ENCODE measurements at places on chromosomes 2 and 18. TPM values are rescaled to one million over a fixed set of nuclear protein-coding genes. Genes with fewer than 3 reads are reported as not detected.
A peak's percentile ranks its signal among the peaks of the same experiment; 100 is the strongest.

DNA sequence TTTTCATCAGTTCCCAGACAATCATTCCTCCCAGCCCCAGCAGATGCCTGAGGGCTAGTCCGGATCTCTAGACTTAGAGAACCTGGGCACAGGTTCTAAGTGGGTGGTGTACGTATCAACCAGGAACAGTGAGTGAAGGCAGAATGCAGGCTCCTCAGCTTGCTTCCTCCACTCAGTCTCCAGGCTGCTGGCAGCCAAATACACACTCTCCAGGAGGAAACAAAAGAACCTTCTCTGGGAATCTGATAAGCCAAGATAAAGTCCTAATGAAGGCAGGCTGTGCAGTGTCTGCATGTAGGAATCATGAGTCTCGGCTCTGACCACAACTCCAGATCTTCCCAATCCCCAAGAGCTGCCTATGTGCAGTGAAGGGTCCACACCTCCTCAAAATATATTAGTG is 245.7 kb downstream of the SP3 start:
- DNase-seq = no peak

- no peak for DNase-seq
Observed at GRCh38 chr2:239502430-239503186, 101.8 kb upstream of the HDAC4 start.

- no peak for DNase-seq
Observed at GRCh38 chr2:184938221-184938985, 340.1 kb downstream of the ZNF804A start.

DNA sequence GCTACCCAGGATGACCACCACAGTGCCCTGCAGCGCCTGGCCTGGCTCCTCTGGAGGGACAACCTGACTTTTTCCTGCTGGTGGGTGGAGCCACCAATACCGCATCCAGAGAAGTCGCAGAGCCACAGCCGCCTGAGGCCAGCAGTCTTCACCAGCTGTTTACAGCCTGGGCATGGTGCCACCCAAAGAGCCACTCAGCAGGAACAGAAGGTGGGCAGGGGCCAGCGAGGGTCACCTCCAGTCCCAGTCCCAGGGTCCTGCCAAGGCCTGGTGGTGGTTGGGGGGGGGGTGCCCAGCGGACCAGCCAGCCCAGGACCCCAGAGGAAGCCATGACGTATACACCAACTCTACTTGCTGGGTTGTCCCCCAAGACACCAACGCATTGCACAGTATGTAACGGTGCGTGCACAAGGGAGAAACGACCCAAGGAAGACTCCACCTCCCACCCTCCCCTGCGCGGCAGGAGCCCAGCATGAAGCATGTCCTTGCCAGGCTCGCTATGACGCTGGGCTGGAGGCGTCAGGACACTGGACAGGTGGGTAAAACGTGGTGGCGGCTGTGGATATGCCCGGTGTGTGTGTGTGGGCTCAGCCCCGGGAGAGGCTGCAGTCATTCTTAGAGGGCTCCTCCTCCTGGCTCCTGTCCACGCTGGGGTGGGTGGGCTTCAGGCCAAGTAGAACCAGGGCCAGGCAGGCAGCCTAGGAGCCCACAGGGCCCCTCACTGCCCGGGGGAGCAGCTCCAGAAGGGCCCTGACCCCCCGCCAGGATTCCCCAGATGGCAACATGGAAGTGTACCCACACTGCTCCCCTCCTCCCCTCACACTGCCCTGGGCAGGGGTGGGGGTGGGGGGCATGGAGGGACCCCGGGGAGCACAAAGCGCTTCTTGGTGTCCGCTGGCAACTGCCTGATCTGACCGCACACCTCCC is 49.3 kb downstream of the HS6ST1 start:
- DNase-seq = no peak

- DNase-seq = no peak
Observed at GRCh38 chr2:203714112-203714511, 7.7 kb downstream of the CD28 start.

GRCh38 chr2:231727621-231728020 is 19.3 kb downstream of the PTMA start:
- DNase-seq = no peak

DNA sequence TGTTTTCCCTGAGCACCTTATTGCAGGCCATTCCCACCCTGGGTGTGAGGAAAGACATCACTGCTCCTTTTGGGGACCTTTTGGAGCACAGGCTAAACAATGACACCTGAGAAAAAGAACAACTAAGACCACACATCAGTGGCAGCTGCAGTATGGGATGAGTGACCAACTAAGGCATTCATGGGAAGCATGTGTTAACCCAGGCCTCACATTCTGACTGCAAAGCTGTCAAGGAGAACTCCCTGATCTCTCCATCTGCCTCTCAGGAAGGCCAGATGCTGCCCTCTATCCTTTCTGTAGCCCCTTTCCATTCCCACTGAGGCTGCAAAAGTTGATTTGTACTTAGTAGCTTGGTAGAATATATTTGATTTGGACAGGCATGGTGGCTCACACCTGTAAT is 277.7 kb upstream of the FBXO11 start:
- DNase-seq = no peak

DNA sequence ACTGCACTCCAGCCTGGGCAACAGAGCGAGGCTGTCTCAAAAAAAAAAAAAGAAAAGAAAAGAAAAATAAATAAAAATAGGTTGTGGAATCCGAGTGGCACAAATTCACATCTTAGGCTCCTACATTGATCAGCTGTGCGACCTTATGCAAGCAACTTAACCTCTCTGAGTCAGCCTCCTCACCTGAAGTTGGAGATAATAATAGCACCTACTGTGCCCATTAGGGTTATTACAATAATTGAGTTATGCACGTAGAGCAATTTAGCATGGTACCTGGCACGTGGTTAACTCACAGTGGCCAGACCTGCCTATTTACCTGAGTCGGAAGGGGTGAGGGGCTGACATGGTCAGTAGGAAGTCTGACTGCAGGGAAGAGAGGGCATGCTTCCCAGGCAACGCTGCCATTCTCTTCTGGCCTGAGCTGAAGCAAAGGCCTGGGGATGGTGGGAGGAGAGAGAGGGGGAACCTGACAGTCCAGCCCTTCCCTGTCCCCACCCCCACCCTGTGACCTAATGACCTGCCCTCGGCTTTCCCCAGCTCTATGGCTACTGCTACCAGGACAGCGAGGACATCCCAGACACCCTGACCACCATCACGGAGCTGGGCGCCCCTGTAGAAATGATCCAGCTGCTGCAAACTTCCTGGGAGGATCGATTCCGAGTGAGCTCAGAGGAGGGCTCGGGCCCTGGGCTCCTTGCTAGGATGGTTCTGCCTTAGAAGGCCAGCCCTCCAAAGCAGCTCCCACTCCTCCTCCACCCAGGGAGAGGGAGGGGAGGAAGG is 5.1 kb downstream of the PKDCC start:
- peak; percentile 73 for DNase-seq

DNA sequence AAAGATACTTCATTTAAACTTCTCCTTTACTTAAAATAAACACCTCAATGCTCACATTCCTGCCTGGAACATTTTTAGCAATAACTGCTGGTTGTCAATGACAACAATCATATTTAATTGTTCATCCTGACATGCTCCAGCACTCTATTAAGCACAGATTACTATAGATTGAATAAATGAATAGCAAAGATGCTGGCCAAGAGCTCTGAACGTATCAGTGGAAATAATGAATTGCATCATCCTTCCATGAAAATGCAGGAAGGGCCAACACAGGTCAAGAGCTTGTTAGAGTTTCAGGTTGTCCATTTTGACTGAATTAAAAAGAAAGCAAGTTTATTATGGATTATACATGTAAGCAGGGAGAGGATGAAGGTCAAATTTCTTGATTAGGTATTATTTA is 994.0 kb downstream of the TSN start:
- no peak for DNase-seq

DNA sequence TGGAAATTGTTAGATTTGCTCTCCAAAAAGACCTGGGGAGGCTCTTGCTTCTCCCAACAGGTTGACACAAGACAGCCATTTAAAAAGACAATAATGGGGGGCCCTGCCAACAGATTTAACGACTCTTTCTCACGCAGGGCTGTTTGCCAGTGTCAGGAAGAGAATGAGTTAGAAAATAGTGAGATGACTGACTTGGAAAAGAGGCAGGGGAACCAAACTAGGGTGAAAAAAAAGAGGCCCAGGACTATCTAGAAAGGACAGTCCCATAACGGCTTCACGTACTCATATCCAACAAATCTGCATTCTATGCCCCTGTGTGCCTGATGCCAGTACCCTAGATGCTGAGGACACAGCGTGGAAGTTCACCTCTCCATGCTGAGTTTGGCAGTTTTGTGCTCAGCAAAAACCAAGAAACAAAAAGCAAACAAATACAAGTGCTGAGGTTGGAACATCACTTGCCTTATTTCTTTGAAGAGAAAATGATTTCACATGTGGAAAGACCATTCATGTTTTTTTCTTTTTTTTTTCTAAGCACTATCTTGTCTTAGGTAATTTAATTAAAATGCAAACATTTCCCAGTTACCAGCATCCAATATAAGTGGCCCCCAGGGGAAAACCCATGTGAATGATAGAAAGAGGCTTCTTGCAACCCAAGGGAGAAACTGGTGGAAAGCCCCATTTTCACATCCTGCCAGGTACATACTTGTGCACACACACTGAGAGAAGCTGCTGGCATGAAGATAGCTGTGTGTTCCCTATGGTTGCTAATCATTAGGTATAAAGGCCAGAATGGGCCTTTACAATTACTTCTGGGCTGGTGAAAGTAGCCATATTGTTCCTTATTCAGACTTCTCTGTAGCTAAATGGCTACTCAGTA is 10.6 kb upstream of the WIPF1 start:
- no peak for DNase-seq

DNA sequence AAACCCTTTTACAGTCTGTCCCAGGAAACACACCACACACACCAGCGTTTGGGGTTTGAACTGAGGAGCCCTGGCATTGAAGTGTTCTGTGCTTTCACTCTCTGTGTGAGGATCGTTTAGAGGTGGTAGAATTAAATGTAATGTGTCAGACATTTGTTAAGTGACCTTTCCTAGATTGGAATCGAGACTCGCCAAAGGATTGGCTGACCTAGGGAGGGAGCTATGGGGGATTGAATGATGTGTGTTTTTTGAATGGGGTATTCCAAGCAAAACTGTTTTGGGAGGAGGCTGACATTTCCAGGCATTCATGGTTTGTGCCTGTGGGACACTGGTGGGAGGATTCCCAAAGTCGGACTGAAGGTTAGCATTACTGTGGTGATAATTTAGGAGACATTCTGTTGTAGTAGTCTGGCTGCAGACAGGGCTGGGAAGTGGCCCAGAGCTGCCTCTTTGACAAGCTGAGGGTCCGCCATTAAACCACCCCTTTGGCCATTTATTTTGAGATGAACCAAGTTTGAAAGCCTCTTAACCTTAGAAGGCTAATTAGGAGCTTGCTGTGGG is 1.7 kb downstream of the MYO1B start:
- DNase-seq = no peak

PCARE gene
- polyA plus RNA-seq = 0.46 TPM

CIDEA gene
- not detected for polyA plus RNA-seq

TRIB2 gene
- polyA plus RNA-seq = 212 TPM

G6PC2 gene
- polyA plus RNA-seq = not detected

GCA gene
- 36.2 TPM for polyA plus RNA-seq

CTAGE1 gene
- polyA plus RNA-seq = 0.03 TPM
